SJSA1 (cell line): ENCODE measurements at places on chromosomes 4 and X. TPM values are rescaled to one million over a fixed set of nuclear protein-coding genes. Genes with fewer than 3 reads are reported as not detected.

The GYPB gene
- not detected in 2 replicates for total RNA-seq

The RNF128 gene
- total RNA-seq = not detected in 2 replicates

DNA sequence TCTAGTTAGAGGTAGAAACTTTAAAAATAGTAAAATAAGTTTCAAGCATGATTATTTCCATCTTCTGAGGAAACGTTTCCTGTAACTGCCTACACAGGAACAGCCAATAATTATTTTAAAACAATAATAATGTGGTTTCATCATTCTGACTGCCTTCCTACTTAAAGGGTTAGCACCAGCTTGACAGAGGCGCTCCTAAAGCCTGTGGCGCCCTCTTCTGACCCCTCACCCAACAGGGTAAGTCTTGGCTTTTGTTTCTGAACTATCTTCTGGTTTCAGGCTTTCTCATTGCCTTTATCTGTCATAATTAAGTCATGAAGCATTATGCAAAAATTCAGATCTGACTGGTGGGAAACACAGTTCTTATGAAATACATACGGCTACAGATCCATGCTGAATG, 96.7 kb downstream of the ITM2A start:
- peak; percentile 1 for DNase-seq

- no peak for DNase-seq
These were observed 17.8 kb downstream of the AMER1 start for GRCh38 chrX:64187762-64188150.

DNA sequence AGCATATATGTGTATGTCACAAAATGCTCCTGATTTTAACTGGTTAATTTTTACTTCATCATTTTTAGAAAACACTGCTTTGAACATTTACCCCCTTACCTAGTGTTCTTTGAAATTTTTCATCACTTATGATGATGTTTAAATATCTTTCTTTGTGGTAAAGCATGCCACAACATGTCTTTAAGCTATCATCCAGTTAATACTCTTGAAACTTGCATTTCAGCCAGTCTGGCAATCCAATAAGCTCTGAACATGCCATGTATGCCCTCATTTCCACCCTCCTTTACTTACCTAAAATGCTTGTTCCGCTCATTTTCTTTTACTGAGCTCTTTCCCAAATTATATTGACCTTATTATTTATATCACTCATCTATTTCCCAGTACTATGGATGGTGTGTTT, 581.2 kb downstream of the RAPGEF2 start:
- DNase-seq = no peak

GRCh38 chr4:142314686-142315085, 531.4 kb downstream of the INPP4B start:
- no peak for DNase-seq

- no peak for DNase-seq
These were observed 132.3 kb upstream of the UGT8 start for GRCh38 chr4:114466299-114466698.
